ENCODE measurements at places on chromosomes 3 and 15.

DNA sequence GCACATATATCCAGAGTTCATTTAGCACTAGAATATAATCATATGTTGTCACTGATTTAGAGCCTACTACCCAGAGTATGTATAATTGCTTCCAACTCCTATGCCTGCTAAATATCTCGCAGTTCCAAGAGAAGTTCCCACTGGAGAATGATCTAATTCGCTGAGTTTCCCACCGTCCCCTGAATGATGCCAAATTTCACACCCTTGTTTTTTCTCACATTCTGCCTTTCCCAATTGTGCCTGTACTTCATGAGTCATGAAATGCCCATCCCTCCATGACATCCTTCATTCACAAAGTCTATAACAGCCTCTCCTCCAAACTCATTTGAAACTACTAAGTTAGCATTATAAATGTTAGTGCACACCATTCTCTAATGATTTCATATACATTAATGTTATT, 177.2 kb downstream of the CBLB start:
- DNase-seq: no peak

DNA sequence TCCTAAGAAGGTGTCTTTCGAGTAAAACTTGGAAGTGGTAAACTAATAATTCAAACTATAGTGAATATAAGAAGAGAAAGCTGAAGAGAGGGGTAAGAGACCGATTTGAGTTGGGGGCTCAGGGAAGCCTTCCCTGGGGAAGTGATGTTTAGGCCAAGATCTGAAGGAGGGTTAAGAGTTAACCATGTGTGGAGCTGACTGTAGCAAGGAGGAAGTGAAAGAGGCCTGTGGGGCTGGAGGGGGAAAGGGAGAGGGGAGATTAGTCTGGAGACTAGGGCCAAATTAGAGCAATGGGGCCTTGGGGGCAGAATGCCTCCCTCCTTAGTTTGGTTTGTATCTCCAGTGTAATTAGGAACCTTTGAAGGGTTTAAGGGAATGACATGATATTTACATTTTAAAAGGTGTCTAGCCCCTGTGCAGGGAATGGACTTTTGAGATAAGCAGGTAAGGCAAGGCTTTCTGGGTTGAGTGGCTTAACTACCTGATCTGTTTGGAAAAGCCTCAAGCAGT, 2.2 kb downstream of the ZNF592 start:
- no peak for DNase-seq

DNA sequence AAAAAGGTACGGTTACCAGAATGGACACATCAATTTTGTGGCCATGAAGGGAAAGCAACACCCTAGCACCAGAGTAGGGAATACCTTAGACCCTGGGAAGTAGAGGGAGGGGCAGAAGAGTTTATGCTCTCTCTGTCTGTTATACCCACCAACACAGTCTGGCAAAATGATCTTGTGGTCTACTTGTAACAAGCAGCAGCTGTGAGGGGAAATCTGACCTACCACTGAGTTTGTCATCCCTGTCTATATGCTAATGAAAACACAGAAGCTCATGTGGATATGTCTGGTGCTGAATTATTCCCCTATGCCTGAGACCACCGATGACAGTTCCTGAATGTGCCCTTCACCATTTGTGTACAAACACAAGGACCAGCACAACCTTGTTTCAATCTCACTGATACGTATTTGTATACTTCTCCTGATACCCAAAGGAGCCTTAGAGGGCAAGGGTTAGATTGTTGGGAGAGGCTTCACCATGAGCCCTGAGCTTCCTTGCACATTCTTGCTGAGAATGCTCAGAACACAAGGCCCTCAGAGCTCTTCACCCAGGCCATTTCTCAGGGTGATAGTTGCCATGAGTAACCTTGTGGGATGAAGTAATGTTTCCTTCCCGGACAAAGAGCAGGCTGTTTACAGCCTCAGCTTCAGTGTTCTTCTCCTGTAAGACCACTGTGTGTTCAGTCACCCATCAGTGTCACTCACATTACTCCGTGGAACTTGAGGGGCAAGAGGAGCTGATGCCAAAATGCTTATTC, 24.7 kb upstream of the ZNF639 start:
- no peak for DNase-seq

GRCh38 chr3:169772305-169772896, 795 bp upstream of the MYNN start:
- peak; percentile 80 for DNase-seq
